B cell (primary cell): ENCODE measurements at places on chromosomes 2 and 18. TPM values are rescaled to one million over a fixed set of nuclear protein-coding genes. Genes with fewer than 3 reads are reported as not detected.

The DYTN gene
- polyA plus RNA-seq: not detected in 2 replicates

The TDRD15 gene
- polyA plus RNA-seq: 0.04 TPM in 1 of 2 replicates, not detected in the other

The TSPYL6 gene
- not detected in 2 replicates for polyA plus RNA-seq

The TTR gene
- polyA plus RNA-seq: not detected in 2 replicates

The SCG2 gene
- polyA plus RNA-seq: 0.12 TPM in 1 of 2 replicates, not detected in the other

The DHRS9 gene
- polyA plus RNA-seq: 0.25 and 0.94 TPM in 2 replicates

The PELI1 gene
- 45.3 and 204 TPM in 2 replicates for polyA plus RNA-seq

The NDUFAF7 gene
- 10.9 and 12.2 TPM in 2 replicates for polyA plus RNA-seq

The ACMSD gene
- polyA plus RNA-seq: not detected in 2 replicates

The GPR155 gene
- 4.2 and 4.9 TPM in 2 replicates for polyA plus RNA-seq

The DIPK1C gene
- not detected in 2 replicates for polyA plus RNA-seq

The KLHL41 gene
- 0.03 TPM in 1 of 2 replicates, not detected in the other for polyA plus RNA-seq

The SLC19A3 gene
- not detected in 2 replicates for polyA plus RNA-seq

The COL6A3 gene
- 0.01 and 0.03 TPM in 2 replicates for polyA plus RNA-seq

The FAM124B gene
- polyA plus RNA-seq: 0.10 and 0.13 TPM in 2 replicates
